ENCODE measurements at places on chromosomes 6 and 20.

DNA sequence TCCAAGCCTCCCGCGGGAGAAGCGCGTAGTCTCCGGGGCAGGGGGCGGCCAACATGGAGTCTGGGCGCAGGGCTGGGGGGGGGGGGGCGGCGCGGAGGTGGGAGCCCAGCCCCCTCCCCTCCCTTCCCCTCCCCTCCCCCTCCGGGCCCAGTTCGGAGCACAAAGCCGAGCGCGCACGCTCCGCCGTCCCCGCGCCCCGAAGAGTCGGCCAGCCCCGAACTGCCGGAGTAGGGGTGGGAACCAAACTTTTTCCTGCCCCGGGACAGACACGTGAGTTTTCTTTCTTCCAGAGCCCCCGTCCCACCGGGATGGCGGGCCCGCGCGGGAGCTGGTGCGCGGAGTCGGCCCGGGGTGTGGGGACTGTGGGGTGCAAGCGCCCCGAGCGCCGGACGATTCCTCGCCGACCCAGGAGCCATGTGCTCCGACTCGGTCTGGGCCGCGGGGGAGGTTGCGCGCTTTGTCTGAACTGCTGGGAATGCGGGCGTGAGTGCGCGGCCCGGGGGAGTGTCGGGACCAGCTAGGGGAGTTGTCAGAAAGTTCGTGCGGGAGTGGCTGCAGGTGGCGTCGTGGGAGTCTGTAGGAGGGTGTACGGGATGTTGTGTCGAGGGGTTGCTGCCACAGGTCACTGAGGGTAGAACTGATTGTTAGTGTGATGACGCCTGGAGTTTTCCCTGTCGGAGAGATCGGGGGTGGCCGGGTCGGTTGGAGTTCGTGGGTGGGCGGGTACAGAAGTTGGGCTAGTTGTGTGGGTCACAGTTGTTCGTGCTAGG is 1.2 kb downstream of the TGIF2 start:
- peak; percentile 91 for DNase-seq

GRCh38 chr6:17816921-17817611 is 110.3 kb upstream of the NUP153 start:
- DNase-seq, result no peak

- no peak for DNase-seq
These were observed 152.8 kb downstream of the CARMIL1 start for GRCh38 chr6:25431975-25432307.

- DNase-seq, result no peak
These were observed 40.1 kb upstream of the PMEPA1 start for GRCh38 chr20:57749869-57750268.

GRCh38 chr6:101509536-101509935 is 116.0 kb downstream of the GRIK2 start:
- DNase-seq, result no peak

DNA sequence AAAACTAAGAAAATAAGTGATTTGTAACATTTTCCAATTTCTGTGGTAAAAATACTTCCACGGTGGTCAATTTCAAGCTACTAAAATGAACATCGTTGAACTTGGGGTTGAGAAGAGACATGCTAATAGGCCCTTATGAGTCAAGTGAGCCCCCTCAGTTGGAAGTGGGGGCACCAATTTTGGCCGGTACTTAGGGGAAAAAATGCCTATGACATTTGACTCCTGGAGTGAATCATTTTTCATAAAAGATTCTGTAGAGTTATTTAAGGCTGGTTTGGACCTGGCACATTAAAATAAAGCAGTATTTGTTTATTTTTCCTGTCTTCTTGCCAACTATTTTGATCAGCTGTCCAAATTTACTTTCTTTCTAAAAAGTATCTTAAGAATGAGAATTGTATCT is 32.4 kb upstream of the CAP2 start:
- no peak for DNase-seq

DNA sequence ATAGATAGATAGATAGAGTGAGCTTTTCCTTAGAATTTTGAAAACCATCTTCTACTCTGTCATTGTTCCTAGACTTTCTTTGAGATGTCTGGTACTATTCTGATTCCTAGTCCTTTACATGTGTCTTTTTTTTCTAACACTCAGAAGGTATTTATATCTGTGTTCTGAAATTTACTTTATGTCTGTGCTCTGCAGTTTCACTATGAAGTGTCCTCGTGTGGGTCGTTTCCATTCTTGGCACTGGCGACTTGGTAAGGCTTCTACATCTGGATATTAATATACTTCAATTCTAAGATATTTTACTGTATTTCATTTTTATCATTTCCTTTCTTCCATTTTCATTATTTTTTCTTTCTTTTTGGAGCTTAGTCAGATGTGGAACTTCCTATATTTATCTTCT is 87.0 kb downstream of the FHL5 start:
- no peak for DNase-seq

DNA sequence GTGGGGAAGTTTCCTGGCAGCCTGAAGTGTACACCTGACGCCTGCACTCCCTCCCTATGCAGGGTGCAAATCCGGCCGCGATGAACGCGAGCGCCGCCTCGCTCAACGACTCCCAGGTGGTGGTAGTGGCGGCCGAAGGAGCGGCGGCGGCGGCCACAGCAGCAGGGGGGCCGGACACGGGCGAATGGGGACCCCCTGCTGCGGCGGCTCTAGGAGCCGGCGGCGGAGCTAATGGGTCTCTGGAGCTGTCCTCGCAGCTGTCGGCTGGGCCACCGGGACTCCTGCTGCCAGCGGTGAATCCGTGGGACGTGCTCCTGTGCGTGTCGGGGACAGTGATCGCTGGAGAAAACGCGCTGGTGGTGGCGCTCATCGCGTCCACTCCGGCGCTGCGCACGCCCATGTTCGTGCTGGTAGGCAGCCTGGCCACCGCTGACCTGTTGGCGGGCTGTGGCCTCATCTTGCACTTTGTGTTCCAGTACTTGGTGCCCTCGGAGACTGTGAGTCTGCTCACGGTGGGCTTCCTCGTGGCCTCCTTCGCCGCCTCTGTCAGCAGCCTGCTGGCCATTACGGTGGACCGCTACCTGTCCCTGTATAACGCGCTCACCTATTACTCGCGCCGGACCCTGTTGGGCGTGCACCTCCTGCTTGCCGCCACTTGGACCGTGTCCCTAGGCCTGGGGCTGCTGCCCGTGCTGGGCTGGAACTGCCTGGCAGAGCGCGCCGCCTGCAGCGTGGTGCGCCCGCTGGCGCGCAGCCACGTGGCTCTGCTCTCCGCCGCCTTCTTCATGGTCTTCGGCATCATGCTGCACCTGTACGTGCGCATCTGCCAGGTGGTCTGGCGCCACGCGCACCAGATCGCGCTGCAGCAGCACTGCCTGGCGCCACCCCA is 1.2 kb downstream of the GPR6 start:
- no peak for DNase-seq

DNA sequence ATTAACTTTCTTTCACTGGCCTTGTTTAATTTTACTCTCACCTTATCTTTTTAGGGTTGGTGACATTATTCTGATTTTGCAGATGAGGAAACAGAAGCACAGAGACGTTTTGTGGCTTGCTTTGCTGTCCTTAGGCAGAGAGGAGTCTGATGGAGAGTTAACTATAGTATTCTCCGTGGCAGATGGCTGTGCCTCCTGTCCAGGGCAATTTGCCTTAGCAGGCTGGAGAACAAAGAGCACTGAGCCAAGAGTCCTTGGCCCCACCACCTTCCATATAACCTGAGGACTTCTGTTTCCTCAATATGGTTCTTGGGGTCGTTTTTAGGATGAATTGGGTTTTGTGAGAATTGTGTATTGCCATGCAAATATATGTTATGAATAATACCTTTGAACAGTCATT is 71.4 kb upstream of the BACH2 start:
- no peak for DNase-seq

GRCh38 chr6:108331982-108332381 is 37.1 kb downstream of the AFG1L start:
- DNase-seq, result no peak

GRCh38 chr6:37534893-37535292 is 35.2 kb upstream of the CCDC167 start:
- DNase-seq, result no peak

DNA sequence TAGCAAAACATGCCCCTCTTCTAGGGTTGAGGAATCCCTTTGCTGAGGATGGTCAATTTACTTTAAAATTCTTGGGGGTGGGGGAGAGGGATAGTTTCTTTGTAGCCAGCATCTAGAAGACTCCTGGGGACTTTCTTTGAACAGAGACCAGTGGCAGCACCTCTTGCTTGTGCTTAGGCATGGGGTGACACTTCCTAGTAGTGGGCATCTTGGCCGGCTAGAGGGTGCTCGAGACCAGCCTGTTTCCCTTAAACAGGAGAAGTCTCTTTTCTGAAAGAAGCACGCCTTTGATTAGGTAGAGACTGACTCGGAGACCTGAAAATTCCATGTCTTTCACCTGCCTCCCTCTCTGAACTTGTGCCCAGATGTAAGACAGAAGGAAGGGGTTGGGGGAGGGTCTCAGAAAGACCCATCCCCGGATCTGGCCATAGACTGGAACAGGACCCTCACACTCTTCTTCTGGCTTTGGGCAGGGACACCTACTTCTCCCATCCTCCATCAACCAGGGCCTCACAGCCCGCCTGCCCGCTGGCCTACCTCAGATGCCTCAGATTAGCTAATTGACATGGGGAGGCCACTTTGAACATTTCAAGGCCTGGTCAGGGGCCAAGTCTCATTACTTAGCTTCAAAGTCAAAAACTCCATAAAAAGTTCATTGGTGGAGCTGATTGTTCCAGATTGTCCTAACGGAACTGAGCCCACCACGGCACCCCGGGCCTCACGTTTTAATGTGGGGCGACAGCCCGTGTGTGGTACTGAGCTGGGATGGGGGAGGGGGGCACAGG is 172.2 kb downstream of the CDC5L start:
- DNase-seq, result no peak

GRCh38 chr6:75483136-75483952 is 10.3 kb downstream of the FILIP1 start:
- DNase-seq, result no peak

DNA sequence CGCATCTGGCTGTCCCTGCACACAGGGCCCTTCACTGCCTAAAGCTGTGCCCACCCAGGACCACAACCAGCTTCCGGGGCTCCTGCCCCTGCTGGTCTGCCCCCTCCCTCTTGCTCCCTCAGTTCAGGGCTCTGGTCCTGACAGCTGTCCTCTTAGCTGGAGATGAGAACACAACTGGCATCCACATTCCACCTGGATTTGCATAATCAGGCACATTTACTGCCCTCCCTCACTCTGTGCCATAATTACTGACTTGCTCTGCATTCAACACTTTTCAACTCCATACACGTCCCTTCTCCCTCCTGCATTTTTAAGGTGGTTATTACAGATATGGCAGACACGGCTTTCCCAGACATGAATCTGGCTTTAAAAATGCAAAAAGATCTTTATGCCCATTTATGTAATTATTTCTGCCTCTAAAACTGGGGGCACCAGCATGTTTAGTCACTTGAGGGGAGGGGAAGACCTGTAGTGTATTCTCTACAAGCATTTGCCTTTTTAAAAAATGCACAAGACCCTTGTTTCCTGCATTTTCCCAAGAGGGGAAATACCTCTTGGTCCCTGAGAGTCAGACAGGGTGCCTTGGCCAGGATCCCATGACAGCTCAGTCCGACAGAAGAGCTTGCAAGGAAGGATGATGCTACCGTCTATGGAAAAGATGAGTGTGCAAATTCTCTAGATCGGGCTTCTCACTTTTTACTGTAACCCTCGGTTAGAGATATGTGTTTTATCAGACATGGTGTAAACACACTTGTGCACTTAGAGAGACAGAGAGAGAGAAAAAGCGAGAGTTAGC is 401.8 kb downstream of the PREX1 start:
- DNase-seq, result no peak

- DNase-seq, result no peak
These were observed 5.0 kb downstream of the DST start for GRCh38 chr6:56637640-56638039.

DNA sequence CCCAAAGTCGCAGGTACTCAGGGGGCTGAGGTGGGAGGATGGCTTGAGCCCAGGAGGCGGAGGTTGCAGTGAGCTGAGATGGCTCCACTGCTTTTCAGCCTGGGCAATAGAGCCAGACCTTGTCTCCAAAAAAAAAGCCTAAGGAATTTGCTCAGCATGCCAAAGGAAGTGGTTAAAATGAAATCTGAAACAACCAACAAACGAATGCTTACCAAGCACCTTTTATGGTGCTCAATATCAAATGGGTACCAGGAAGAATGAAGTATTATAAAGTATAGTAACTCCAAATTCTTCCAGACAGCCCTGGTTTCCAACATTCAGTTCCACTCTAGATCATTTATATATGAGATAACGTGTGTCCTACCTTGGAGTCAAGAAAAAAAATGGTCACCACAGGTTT is 14.0 kb downstream of the GMDS start:
- no peak for DNase-seq

DNA sequence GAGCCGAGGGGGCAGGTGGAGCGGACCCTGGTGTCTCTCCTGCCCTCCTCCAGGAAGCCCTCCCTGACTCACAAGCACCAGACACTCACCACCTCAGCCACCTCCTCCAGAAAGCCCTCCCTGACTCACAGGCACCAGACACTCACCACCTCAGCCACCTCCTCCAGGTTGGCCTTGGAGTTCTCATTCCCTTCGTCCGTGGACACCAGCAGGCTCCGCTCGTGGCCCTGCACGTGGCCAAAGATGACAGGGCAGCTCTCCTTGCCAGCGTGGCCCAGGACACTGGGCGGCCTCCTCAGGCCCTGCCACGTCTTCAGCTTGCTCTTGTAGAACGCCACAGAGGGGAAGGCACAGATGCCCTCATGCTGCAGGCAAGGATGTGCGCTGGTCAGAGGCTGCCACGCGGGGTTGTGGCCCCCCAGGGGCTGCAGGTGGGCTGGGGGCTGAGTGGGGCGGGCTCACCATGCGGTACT is 6.4 kb downstream of the FNDC11 start:
- DNase-seq, result no peak

- no peak for DNase-seq
These were observed 85.6 kb upstream of the RIN2 start for GRCh38 chr20:19672498-19672897.

DNA sequence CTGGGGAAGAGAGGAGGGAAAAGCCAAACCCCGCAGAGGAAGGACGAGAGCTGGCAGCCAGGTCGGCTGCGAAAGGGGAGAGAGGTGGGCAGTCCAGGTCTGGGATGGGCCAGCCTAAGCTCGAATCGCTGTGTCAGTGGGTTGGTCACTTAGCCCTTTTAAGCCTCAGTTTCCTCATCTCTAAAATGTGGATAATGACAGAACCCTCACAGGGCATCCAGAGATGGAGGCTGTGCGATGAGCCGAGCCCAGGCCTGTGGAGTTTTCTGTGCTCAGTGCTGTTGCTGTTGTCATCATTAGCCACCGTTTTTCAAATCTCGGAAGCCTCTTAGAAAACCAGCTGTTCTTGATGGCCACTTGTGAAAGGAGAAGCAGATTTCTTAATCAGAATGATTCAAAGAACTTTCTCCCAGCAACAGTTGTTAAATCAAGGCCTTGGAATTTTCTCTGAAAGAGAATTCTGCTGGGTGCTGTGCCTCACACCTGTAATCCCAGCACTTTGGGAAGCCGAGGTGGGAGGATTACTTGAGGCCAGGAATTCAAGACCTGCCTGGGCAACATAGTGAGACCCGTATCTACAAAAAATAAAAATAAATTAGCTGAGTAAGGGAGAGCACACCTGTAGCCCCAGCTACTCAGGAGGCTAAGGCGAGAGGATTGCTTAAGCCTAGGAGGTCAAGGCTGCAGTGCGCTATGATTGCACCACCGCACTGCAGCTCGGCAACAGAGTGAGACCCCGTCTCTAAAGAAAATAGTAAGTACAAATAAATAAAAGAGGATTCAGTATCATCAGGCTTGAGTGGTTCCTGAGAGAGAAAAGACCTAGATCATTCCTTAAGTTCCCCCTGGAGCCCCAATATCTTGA is 46.3 kb upstream of the ENTPD6 start:
- no peak for DNase-seq

GRCh38 chr6:52243282-52243893 is 912 bp downstream of the IL17F start:
- no peak for DNase-seq

GRCh38 chr6:162151021-162151665 is 576.4 kb downstream of the PRKN start:
- no peak for DNase-seq

GRCh38 chr20:25346349-25346748 is 44.3 kb downstream of the ABHD12 start:
- no peak for DNase-seq
